ENCODE measurements at places on chromosomes 6 and 20.

DNA sequence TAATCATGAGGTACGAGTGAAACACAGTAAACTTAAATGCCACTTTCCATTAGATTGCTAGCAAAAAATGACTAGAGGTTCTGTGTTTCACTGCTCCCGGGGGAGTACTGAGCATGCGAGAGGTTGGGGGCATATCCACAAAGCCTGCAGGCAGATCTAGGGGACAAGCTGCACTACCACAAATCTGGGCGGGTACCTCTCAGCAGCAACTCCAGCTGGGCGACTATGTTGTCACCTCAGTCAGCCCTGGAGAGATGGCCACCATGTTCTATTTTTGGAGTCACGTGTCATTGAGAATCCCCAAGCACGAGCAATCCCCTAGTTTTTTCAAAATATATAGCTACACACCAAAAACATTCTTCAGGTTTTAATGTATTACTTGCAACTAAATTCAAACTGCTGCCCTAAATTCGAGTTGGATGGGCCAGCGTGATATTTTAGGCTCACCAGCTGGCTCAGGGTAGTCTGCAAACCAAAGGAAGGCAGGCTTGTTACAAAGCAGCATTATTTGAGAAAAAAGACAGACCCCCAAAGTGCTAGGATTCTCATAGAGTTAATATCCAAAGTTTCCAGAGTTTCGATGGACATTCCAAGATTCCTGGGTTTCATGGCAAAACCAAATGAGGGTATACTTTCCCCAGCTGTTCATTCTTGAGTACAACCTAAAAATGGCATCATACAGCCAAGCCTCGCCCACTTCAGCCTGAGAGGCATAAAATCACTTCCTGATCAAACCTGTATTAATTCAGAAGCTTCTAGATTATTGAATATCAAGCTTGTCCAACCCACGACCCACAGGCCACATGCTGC lies 24.1 kb upstream of the MYLIP start:
- DNase-seq: no peak

DNA sequence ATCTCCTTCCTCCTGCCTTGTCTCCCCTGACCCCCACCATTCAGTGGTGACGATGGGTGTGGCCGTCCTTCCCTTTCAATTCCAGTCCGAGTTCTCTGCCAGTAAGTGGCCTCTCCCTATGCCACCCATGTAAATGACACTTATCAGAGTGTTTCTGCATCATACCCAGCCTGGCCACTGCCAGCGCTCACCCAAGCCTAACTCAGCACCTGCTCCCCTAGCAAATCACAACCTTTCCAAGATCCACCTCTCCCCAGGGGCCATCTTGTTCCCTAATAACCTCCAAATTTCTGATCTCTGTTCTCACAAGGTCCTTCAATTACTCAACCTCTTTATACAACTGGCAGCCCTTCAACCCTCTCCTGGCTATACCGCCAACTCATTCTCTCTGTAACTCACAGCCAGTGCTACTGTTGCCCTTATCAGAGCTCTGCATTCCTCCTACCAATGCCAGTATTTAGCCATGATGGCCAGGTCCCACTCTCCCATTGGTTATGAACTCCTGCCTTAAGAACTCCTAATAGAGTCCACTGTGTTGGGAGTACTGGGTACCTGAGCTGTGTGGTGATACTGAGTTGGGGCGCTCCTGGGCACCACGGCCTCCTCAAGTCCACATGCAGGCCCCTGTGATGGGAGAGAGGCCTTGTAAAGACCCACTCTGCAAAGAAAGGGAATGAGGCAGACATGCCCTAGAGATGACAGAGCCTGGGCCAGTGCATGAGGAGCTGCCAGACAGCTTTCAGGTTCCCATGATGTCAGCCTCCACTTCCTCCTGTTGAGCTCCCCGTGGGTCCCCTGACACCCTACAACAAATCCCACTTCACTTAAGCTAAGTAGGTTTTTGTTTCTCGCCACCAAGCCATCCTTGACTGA lies 187.4 kb upstream of the RREB1 start:
- DNase-seq: no peak

- no peak for DNase-seq
These were observed 279.7 kb downstream of the KIF16B start for GRCh38 chr20:16293590-16293989.

GRCh38 chr20:44222633-44223368 lies 12.2 kb upstream of the OSER1 start:
- no peak for DNase-seq

- no peak for DNase-seq
These were observed 11.8 kb downstream of the GNAS start for GRCh38 chr20:58864346-58864745.

DNA sequence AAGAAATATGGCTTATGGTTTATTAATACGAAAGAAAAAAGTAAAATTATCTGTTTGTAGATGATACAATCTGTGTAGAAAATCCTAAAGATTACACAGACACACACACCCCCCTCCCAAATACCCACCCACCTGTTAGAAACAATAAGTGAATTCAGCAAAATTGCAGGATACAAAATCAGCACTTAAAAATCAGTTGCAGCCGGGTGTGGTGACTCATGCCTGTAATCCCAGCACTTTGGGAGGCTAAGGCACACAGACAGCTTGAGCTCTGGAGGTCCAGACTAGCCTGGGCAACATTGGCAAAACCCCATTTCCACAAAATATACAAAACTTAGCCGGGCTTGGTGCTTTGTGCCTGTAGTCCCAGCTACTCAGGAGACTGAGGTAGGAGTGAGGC lies 42.3 kb downstream of the NINL start:
- DNase-seq: no peak

- no peak for DNase-seq
These were observed 595 bp downstream of the FBXO5 start for GRCh38 chr6:152981989-152982903.

GRCh38 chr6:129546702-129547101 lies 163.3 kb downstream of the ARHGAP18 start:
- DNase-seq: no peak

DNA sequence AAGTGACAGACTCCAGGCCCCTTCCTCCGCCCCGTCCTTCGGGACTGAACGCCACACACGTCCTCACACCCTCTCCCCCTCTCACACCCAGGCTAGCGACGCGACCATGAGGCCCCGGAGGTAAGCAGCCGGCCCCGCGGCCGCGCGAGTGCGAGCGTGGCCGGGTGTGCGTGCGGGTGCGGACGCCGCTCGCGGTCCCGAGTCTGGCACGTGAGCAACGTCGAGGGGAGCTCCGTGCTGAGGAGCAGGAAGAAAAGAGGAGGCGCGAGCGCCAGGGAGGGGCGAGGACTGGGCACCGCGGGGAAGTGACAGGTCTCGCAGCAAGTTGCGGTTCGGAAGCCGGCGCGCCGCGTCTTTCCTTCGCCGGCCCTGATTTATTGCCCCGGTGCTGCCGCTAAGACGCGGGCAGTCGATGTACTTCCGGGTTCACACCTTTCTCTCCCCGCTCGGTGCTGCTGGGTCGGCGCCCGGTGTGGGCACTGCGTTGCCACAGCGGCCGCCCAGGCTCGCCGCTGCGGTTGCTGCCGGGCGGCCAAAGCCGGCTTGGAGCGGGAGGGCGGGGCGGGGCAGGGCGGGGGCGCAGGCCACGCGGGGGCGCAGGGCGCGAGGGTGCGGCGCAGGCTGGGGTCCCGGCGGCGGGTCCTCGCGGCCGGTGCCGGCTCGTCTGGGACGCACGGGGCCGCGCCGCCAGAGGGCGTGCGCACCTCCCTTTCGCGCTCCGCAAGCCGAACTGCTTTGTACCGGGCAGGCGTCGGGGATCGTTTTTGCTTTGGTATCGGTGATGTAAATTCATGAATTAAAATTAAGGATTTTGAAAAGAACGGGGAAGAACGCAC lies 15.8 kb upstream of the LIN28B start:
- DNase-seq: no peak

GRCh38 chr6:112155886-112156285 lies 68.5 kb downstream of the FAM229B start:
- no peak for DNase-seq

GRCh38 chr20:680638-681187 lies 5.1 kb upstream of the SCRT2 start:
- no peak for DNase-seq

DNA sequence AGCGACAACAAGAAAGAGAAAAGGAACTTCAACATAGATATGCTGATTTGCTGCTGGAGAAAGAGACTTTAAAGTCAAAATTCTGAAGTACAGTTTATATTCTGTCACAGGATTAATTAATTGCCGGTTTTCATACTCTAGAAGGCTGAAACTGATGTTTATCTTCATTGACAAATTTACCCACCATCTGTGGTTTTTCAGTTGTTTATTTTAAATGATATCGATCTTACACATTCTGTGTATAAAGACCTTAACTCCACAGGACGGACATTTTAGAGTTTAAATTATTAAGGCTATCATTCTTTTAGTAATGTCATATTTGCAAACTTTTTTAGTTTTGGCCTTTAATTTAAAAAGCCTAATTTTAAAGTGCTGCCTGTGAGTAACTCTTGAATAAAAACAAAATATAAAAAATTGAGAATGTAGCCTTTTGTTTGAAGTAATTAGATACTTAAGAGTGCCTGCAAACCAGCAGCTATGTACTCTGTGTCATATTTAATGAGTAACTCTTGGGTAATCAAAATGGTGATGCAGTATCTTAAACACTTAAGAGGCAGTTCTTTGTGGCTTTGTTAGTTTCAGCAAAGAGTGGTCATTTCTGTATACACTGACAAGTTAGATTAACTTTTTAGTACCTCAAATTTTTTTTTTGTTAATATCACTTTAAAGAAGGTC lies 59.3 kb downstream of the CDC5L start:
- DNase-seq: no peak

GRCh38 chr6:136777651-136778050 lies 14.6 kb downstream of the MAP3K5 start:
- no peak for DNase-seq

DNA sequence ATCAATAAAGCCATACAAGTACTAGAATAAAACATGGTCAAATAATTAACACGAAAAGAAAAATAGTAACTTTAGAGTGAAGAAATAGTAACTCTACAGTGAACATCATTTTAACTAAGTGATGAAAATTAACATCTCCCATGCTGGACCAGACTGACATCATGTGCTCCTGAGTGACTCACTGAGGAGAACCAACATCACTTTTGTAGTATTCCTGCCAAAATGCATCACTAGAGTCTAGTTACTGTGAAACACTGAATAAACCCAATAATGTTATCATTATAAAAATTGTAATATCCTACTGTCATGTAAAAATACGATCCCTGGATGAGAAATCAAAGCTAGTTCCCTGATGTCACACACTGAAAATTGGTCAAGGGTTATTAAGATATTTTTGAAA lies 361.3 kb downstream of the CD109 start:
- no peak for DNase-seq

DNA sequence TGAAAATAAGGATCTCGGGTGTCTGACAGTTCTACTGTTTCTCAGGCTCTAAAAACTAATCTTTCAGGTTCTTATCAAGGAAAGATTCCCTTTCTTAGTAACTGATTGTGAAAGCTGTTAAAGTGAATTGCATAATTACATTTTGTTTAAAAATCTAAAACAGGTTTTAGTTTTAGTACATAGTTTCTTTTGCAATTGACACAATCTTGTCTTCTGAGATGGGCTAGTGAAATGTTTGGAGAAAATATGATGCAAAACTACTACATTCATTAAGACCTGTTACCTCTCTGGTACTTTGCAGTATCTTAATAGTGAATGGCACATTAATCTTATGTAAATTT lies 298.4 kb downstream of the UTRN start:
- no peak for DNase-seq

GRCh38 chr20:48816282-48817205 lies 11.3 kb downstream of the PREX1 start:
- DNase-seq: no peak

DNA sequence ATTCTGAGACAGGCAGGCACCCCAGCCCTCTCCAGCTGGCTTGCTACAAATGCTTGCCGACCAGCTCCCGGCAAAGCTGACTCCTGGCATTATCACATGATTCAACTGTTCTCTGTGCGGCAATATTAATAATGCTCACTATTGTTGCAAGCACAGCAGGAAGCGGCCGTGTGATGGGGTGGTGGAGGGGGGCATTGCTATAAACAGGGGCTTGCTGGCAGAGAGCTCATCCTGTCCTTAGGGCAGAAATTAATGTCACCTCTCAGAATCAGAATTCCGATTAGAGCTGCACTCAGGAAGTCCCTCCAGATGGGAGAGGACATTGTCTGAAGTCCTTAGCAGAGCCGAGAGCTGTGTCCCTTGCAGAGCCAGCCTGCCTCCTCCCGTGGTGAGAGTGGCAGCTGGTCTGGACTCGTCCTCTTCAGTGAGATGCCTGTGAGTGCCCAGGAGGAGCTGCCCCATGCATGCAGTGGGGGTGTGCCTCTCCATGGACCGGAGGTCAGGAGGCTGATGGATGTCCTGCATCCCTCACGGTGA lies 162.5 kb downstream of the CDH4 start:
- no peak for DNase-seq

- DNase-seq: no peak
These were observed 99.6 kb downstream of the HTR1B start for GRCh38 chr6:77363702-77364101.

DNA sequence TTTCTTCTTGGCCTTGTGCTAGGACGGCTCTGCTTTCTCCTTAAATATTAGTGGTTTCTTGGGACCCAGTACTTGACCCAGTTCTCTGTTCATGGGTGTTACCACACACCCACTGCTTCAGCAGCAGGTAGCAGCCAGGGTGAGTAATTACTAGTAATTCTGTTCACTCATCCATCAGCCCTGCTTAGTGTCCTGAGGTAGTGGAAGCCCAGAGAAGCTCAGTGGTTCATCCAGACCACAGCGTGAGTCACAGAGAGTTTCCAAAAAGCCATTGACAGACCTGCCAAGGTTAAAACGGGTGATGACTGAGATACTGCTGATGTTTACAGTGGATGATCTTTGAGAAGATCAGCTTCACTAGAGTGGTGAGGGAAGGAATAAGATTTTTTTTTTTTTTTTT lies 51.7 kb upstream of the HINT3 start:
- DNase-seq: no peak

- DNase-seq: no peak
These were observed 38.3 kb upstream of the HMGCLL1 start for GRCh38 chr6:55617272-55617671.
